WTC11 (cell line): ENCODE measurements at places on chromosomes 7 and 10. TPM values are rescaled to one million over a fixed set of nuclear protein-coding genes. Genes with fewer than 3 reads are reported as not detected.

The ABLIM1 gene
- 54.9 to 62.1 TPM (median 57.2 TPM) in 3 replicates for total RNA-seq

GRCh38 chr10:97685395-97685958, 1.6 kb downstream of the AVPI1 start:
- peaks cover 17% of the 10 kb centered on the region for H3K27me3 ChIP-seq
- peak overlapping the region; percentile 86 for H3K4me3 ChIP-seq
- no peaks in the 10 kb centered on the region for H3K36me3 ChIP-seq

The EBLN1 gene
- total RNA-seq = not detected in 3 replicates

DNA sequence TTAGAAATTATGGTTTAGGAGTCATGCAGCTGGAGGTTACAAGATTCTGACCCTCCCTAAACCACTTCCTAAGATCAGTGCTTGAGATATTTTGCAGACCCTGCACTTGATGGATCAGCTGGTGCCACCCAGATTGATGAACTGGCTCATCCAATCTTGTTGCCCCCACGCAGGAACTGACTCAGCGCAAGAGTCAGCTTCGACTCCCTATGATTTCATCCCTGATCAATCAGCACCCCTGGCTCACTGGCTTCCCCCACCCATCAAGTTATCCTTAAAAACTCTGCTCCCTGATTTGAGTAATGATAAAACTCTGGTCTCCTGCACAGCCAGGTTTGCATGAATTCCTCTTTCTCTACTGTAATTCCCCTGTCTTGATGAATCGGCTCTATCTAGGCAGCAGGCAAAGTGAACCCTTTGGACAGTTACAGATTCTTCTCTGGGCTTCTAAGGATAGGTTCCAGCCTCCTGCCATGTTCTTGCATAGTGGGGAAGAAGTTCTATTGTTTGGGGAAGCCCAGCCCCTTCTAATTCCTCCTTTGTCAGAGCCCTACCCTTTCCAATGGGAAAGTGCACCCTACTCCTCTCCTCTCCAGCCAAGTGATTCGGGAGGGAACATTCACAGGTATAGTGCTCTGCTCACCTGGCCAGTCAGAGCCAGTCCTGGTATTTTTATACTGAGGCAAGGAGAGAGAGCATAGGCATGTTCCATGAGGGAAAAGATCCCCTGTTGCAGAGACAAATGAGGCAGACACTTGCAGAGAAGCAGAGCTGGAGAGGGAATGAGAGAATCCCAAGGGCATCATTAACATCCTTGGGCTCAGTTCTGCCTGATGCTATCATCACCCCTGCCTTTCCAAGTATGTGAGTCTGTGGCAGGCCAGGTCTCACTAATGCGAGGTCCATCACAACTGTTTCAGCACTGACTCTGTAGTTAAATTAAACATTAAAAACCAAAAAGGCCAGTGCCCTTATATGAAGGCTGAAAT, 224.4 kb upstream of the GALNT17 start:
- no peak overlapping the region for H3K4me3 ChIP-seq
- peaks cover 3% of the 10 kb centered on the region; the same call in 1 of the 2 replicates for H3K27me3 ChIP-seq
- peaks cover 11% of the 10 kb centered on the region for H3K36me3 ChIP-seq
- H3K27ac ChIP-seq = no peak overlapping the region
- DNase-seq = no peak

The SPDYE5 gene
- not detected in 3 replicates for total RNA-seq

The JAKMIP3 gene
- 1.2 to 1.7 TPM (median 1.4 TPM) in 3 replicates for total RNA-seq

DNA sequence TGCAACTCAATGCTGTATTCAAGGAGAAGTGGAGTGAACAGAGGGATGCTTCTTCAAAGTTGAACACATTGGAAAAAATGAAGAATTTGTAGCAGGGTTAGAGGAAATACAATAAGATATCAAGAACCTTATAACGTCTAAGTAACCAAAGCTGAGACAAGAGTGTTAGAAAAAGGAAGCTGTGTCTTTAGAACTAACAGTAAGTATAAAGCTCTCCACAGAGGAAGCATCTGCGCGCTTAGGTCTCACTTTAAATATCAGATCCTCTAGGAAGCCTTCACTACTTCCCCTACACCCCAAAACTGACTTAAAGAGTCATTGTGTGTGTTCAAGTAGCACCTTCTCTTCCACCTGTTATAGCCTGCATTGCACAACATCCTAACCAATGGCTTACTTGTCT, 43.0 kb downstream of the CH25H start:
- no peaks in the 10 kb centered on the region for H3K27me3 ChIP-seq
- H3K4me3 ChIP-seq = no peak overlapping the region
- H3K4me1 ChIP-seq = no peaks in the 10 kb centered on the region

- H3K27ac ChIP-seq = no peak overlapping the region
- H3K4me3 ChIP-seq = no peak overlapping the region
- H3K27me3 ChIP-seq = no peaks in the 10 kb centered on the region
- peaks cover 21% of the 10 kb centered on the region for H3K36me3 ChIP-seq
Observed at GRCh38 chr7:24152356-24152755, 131.6 kb upstream of the NPY start.

The ARMH3 gene
- 16.0 to 17.9 TPM (median 17.1 TPM) in 3 replicates for total RNA-seq

DNA sequence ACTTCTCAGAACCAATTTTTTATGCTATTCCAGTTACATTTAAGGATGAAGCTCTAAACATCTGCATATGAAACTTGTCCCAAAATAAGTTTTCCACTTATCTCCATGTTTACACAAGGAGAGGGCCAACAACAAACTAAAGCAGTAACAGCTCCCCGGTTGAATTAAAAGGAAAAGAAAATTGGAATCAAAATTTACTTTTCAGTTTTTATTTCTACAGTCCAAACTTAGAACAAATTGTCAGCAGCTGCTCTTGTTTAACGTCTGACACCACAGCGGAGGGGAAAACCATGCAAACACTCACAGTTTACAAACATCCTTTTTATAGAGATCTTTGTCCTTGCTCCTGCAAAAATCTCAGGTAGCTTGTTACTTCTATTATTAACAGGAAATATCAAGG, 101.3 kb downstream of the COL28A1 start:
- peak overlapping the region; percentile 80 for H3K27ac ChIP-seq
- no peak overlapping the region for H3K4me3 ChIP-seq
- no peaks in the 10 kb centered on the region for H3K27me3 ChIP-seq
- H3K4me1 ChIP-seq = peaks cover 54% of the 10 kb centered on the region
- no peak for DNase-seq
- no peaks in the 10 kb centered on the region for H3K36me3 ChIP-seq

DNA sequence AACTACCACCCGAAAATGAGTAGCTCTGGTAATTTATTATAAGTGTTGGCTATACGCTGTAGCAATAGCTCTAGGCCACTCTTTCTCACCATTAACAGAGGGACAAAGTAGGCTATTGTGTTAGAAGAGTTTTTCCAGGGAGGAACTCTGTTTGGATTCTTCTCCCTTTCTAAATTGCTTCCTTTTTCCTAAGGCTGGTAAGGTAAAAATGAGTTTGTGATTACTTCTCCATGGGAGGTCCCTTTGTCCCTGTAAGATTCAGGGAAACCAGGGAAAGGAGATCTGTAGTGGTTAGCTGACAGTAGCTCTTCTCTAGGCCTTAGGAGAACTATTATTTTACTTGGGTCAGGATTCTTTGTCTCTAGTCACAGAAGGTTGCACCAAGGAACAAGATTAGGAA, 23.2 kb upstream of the SEMA3E start:
- peaks cover 7% of the 10 kb centered on the region; the same call in 1 of the 2 replicates for H3K36me3 ChIP-seq

- no peak for DNase-seq
- peaks cover 73% of the 10 kb centered on the region for H3K36me3 ChIP-seq
- no peaks in the 10 kb centered on the region for H3K27me3 ChIP-seq
- H3K27ac ChIP-seq = 0 out of 2 replicates have a peak overlapping the region, but pooled peaks have one; percentile 15
Observed at GRCh38 chr10:59793919-59794318, 40.7 kb upstream of the MRLN start.

GRCh38 chr10:6382081-6382480, 179.3 kb downstream of the PFKFB3 start:
- no peak for DNase-seq
- H3K4me1 ChIP-seq = no peaks in the 10 kb centered on the region
- H3K27me3 ChIP-seq = peaks cover 20% of the 10 kb centered on the region
- no peak overlapping the region for H3K4me3 ChIP-seq
- no peak overlapping the region for H3K27ac ChIP-seq

DNA sequence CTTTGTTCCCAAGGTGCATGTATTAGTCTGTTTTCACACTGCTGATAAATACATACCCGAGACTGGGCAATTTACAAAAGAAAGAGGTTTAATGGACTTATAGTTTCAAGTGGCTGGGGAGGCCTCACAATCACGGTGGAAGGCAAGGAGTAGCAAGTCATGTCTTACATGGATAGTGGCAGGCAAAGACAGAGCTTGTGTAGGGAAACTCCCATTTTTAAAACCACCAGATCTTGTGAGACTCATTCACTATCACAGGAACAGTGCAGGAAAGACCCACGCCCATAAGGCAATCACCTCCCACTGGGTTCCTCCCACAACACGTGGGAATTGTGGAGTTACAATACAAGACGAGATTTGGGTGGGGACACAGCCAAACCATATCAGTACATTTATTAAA, 92.9 kb downstream of the PPP1R3C start:
- H3K36me3 ChIP-seq = peaks cover 10% of the 10 kb centered on the region
- H3K4me1 ChIP-seq = no peaks in the 10 kb centered on the region
- H3K27me3 ChIP-seq = no peaks in the 10 kb centered on the region
- H3K4me3 ChIP-seq = no peak overlapping the region
- DNase-seq = no peak

The SPDYE11 gene
- not detected in 3 replicates for total RNA-seq

DNA sequence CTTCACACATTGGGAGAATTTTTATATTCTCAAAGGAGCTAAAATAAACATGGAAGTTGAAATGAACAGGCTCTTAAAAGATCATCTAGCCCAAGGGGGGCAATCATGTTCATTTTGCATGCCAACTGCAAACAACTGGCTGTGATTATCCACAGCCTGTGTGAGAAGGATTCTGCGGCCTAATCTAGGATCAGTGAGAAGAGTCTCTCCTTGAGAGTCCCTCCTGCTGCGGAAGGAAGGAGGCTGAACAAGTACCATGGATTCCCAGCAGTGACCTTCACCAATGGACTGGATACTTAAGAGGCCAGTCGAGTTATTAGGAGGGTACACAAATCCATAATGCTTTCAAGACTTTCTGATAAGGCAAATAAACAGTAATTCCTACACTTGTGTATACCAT, 76.7 kb downstream of the IGF2BP3 start:
- no peak for DNase-seq
- H3K4me3 ChIP-seq = no peak overlapping the region
- peaks cover 47% of the 10 kb centered on the region for H3K36me3 ChIP-seq
- no peak overlapping the region for H3K27ac ChIP-seq

The IFIT2 gene
- total RNA-seq = 0.07 to 0.15 TPM (median 0.14 TPM) in 3 replicates

DNA sequence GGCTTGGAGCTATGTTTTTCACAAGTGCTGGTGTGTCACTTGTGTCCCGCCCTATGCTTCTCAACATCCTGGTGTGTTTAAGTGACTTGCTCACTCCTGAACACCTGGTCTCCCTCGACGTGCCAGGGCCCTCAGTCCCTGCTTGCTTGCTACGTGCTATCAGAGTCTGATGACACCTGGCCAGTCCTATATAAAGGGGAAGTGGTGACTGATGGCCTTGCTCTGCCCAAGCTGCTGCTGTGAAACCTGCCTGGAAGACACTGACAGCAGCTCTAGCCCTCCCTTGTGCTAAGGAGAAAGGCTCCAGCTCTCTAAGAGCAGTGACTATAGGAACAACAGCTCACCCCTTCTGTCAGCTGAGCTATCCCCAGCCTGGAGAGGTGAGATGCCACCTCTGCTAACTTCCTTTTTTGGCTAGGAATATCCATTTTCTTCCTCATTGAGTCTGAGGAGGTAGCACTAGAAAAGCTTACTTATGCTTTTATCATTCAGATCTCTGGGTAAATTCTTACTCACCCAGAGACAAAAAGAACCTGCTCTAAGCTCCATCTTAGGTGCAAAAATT, 77.2 kb upstream of the PLXNA4 start:
- no peaks in the 10 kb centered on the region for H3K36me3 ChIP-seq
- H3K4me1 ChIP-seq = peaks cover 40% of the 10 kb centered on the region
- no peak overlapping the region for H3K27ac ChIP-seq
- no peak overlapping the region for H3K4me3 ChIP-seq
- no peak for DNase-seq

DNA sequence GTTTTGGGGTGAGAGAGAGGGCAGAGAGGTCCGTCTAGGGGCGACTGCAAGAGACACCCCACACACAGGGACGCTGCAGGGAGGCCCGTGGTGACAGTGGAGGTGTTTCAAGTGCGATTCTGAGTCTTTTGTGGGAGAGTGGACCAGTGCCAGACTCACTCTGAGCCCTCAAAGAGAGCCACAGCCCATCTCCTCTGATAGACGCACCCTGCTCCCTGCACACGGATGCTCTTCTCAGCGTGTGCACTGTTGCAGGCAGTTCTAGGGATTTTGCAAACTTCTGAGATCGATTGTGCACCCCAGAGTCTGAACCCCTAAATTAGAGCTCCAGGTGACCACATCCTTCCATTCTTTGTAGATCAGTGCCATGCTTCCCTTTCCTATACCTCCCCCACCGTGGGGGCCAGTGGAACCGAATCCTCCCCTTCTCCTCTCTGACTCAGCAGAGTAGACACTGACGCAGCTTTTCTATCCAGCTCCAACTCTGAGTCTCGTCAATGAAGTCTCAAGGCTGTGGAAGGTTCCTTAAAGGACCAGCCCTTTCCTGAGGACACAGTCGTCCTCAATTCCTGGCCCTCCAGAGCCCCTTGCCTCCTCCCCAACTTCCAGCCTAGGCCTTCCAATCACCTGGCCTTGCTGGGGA, 83.8 kb downstream of the TMEM130 start:
- H3K4me3 ChIP-seq = no peak overlapping the region
- no peaks in the 10 kb centered on the region for H3K36me3 ChIP-seq
- no peaks in the 10 kb centered on the region for H3K27me3 ChIP-seq
- H3K27ac ChIP-seq = no peak overlapping the region

GRCh38 chr10:2925631-2926030, 141.7 kb upstream of the PFKP start:
- no peaks in the 10 kb centered on the region for H3K36me3 ChIP-seq
- no peak for DNase-seq

GRCh38 chr10:18483516-18484186, 167.7 kb downstream of the NSUN6 start:
- DNase-seq = no peak
- H3K27ac ChIP-seq = no peak overlapping the region

GRCh38 chr7:101486433-101487104, 123.9 kb downstream of the COL26A1 start:
- no peaks in the 10 kb centered on the region for H3K36me3 ChIP-seq
- H3K27ac ChIP-seq = peak overlapping the region; percentile 72
- H3K27me3 ChIP-seq = no peaks in the 10 kb centered on the region; the same call in 1 of the 2 replicates
- peaks cover 45% of the 10 kb centered on the region for H3K4me1 ChIP-seq
- H3K4me3 ChIP-seq = peak overlapping the region; percentile 29

The FGFBP3 gene
- total RNA-seq = 53.0 to 68.2 TPM (median 55.0 TPM) in 3 replicates

GRCh38 chr10:102669206-102670064, 25.2 kb downstream of the TRIM8 start:
- H3K4me3 ChIP-seq = no peak overlapping the region
- H3K27me3 ChIP-seq = no peaks in the 10 kb centered on the region
- peaks cover 47% of the 10 kb centered on the region for H3K4me1 ChIP-seq
- no peaks in the 10 kb centered on the region for H3K36me3 ChIP-seq
- peak; percentile 56 for DNase-seq

DNA sequence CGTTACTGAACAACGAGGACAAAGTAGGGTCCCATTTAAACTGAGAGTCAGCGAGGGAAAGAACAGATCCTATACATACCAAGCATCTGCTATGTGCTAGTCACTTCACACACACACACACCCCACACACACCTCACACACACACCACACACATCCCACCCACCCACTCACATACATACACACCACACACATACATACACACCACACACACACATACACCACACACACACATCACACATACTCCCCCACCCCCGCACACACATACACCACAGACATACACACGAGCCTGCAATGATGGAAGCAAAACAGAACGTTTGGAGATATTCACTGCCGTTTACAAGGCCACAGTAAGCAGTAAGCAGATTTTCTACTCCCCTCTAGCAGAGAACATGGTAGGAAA, 607 bp upstream of the GRB10 start:
- peak overlapping the region; percentile 73 for H3K4me3 ChIP-seq
- peak overlapping the region; percentile 73; the same call in 1 of the 2 replicates for H3K27ac ChIP-seq
- H3K4me1 ChIP-seq = peaks cover 43% of the 10 kb centered on the region
- H3K36me3 ChIP-seq = peaks cover 21% of the 10 kb centered on the region
- H3K27me3 ChIP-seq = peaks cover 7% of the 10 kb centered on the region
